ENCODE measurements at places on chromosomes 4 and X.

DNA sequence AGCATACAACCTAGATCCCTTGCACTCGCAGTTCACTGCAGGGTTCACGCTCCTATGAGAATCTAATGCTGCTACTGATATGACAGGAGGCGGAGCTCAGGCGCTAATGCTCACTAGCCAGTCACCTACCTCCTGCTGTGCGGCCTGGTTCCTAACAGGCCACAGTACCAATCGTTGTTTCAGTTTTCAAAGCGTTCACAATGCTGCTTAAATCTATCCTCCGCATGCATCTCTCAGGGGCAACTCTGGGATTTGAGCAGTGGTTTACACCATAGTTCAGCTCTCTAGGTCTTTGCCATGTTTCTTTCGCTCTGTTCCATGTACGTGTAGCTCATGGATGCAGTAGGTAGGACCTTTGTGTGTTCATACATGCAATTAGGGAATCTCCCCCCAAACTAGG is 47.2 kb downstream of the CLOCK start:
- DNase-seq = no peak

DNA sequence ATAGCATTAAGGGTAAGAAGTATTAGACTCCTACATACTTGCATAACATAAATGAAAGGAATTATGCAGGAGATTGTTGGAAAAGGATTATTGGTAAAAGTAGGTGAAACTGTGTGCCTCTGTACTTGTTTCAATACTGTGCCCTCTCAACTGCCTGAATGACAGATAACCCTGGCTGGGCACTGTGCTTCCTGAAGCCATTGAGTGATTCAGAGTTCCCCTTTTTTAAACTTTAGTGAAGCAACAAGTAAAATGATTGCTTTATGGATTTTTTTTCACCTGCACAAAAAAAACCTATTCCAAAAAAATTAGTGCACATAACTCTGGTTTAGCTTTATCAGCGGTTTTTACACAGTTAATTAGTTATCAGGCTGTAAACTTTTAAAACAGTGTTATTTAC is 204.8 kb downstream of the TRAM1L1 start:
- no peak for DNase-seq

- DNase-seq = peak; percentile 76
These were observed 56.1 kb downstream of the PLS3 start for GRCh38 chrX:115616943-115617563.

DNA sequence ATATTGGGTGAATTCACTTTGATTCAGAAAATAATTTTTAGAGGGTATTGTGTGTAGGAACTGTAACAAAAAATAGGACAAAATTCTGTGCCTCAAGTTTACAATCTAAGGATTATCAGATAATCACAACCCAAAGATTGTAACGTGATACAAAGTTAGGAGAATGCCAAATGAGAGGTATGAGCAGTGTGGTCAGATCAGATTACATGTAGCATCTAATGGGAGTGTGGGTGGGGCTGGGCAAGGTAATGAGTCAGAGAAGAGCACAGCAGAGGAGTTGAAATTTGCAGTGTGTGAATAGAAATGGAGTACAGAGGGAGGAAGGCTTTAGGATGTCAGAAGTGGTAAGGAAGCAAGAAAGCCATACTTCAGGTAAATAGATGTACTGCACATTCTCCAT is 103.4 kb upstream of the TEX13A start:
- no peak for DNase-seq

- DNase-seq = no peak
These were observed 33.6 kb upstream of the KDR start for GRCh38 chr4:55158957-55159356.

- no peak for DNase-seq
These were observed at the start of gene APELA for GRCh38 chr4:164876700-164877324. Gene APELA, plus strand, starts transcription at chr4:164877178. Its CDS starts 154 bp downstream, at chr4:164877332.

DNA sequence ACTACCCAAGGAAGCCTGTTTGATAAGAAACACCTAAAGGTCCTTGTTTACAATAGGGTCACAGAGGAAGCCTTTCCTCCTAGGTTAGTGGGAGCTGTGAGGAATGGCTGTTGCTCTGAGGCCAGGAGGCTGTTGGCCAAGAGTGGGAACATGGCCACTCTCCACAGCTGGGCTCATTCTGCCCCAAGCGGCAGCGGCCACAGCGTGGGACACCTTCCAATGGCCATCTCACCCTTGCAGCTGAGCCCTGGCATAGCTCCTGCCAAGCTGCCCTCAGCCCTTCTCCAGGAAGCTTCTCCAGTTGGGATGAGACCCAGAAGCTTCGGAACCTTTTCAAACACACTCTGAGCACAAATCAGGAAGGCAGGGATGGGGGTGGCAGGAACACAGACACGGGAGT is 111.8 kb upstream of the MAP3K15 start:
- peak; percentile 47 for DNase-seq

GRCh38 chrX:105211066-105211575 is 9.4 kb downstream of the TEX13A start:
- DNase-seq = no peak

- peak; percentile 71 for DNase-seq
These were observed 13.1 kb upstream of the AMTN start for GRCh38 chr4:70505151-70505748.

- DNase-seq = peak; percentile 58
These were observed 1.5 kb downstream of the FRYL start for GRCh38 chr4:48778431-48779094.

DNA sequence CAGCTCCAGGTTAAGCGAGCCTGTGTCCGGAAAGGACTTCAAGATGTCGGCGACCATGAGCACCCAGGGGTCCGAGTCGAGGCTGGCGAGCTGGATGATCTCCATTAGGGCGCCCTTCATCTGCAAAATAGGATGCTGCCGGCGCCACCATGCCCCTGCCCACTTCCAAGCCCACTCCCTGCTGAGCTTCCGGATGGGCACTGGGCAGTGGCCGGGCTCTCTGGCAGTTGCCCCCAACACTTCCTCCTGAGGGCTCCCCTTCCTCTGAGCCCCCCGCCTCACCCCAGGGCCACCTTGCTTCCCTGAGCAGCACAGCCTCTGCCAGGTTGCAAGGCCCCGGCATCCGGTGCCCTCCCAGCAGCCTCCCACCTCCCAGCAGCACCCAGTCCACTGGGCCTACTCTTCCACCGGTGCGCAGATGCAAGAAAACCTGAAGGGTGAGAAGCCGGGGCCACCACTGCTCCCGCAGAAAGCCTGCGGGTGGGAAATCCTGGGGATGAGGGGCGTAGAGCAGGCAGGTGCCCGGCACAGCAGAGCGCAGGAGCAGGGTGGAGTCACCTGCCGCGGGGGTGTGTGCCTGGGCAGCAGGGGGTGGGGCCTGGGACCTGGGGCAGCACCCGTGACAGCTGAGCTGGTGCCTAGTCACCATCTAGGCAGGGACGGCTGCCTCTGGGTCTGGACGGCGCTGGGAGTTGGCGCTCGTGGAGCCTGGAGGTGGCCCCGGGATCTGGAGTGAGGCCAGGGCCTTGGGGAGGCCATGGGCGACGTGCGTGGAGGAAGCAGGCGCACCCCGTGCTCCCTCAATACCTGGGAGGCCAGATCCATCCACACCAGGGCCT is 17.0 kb downstream of the NELFA start:
- no peak for DNase-seq

- DNase-seq = peak; percentile 0
These were observed 831.9 kb downstream of the TRIML1 start for GRCh38 chr4:188971125-188971524.

DNA sequence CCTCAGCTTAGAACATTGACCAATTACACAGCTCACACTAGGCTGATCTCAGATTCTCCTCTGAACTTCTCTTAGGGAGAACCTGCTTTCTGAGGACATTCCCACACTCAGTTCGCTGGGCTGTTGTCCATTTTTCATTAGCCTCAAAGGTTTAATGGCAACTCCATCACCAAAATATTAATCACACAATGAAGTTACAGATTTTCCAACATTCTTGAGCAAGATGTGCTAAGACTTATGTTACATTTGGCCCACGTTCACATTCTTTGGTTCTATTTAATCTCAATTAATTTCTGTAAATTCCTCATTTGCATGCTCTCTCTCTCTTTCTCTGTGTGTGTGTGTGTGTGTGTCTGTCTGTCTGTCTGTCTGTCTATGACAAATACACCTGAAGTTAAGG is 82.3 kb upstream of the EDNRA start:
- DNase-seq = no peak

GRCh38 chrX:118484216-118484903 is 11.3 kb upstream of the DOCK11 start:
- DNase-seq = no peak
